Stimulated activated CD8-positive, alpha-beta memory T cell treated with anti-CD3 and anti-CD28 coated beads, Interleukin-4, amount 100 ng/mL, for 4 hours (primary cell): ENCODE measurements at places on chromosomes 1 and 21.

- DNase-seq = no peak
These were observed 129.5 kb downstream of the PIGK start for GRCh38 chr1:77089756-77090155.

GRCh38 chr1:224736619-224737352 is 120.7 kb downstream of the CNIH3 start:
- DNase-seq = no peak

GRCh38 chr1:89070509-89070908 is 5.5 kb upstream of the GBP1 start:
- no peak for DNase-seq

DNA sequence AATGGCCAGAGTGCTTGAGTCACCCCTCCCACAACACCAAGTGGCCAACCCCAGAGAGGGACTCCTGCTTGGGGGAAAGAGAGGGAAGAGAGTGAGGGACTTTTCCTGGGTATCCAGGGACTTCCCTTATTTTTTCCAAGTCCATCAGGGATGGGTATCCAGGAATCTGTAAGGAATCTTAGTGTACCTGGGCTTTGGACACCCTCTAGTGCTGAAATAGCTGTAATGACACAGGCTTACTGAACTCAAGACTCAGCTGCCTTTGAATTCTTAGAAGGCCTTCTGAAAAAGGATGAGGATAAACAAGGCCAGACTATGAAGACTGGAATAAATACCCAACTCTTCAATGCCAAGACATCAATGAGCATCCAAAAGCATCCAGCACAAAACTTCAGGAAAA is 12.0 kb downstream of the TSHB start:
- no peak for DNase-seq

DNA sequence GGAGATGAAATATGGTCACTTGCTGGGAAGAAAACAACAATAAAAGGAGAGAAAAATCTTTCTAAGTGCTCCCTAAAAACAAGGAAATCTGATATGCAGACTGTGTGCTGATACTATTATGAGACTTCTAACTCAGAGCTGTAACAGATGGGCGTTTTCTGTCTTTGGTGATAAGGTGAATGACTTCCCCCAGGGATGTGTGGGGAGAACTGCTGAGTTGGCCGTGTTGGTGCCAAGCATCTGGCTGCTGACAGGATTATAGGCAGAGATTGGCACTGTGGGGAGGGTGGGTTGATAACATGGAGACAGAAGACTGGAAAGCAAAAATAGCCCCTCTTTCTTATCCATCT is 438.5 kb upstream of the PLXNA2 start:
- no peak for DNase-seq

DNA sequence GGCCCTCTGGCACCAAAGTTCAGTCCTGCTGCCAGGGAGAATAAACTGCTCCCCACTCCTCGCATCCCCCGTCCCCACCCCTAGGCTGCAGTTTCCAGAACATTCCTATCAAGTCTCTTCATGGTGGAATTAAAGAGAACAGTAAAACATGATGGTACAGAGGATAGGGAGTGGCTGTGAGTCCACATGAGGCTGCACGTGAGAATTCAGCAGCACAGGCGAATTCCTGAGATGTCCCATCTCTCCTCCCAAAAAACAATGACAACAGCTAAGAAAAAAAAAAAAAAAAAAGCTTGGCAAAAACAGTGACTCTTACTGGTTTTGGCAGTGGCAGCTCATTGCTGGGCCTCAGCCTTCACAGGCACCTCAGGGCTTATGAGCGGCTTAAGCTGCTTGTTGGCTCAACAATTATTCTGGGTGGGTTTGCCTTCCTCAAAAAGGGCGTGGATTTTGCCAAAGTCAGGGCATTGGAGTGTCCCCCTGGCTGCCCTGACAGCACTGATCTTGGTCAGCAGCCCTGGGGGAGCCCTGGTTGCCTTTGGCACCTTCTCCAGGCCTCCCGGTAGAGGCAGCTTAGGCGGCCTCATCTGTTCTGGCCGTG is 5.7 kb upstream of the IFFO2 start:
- no peak for DNase-seq

- DNase-seq = no peak
These were observed 469.5 kb downstream of the MATN1 start for GRCh38 chr1:30253807-30254440.

DNA sequence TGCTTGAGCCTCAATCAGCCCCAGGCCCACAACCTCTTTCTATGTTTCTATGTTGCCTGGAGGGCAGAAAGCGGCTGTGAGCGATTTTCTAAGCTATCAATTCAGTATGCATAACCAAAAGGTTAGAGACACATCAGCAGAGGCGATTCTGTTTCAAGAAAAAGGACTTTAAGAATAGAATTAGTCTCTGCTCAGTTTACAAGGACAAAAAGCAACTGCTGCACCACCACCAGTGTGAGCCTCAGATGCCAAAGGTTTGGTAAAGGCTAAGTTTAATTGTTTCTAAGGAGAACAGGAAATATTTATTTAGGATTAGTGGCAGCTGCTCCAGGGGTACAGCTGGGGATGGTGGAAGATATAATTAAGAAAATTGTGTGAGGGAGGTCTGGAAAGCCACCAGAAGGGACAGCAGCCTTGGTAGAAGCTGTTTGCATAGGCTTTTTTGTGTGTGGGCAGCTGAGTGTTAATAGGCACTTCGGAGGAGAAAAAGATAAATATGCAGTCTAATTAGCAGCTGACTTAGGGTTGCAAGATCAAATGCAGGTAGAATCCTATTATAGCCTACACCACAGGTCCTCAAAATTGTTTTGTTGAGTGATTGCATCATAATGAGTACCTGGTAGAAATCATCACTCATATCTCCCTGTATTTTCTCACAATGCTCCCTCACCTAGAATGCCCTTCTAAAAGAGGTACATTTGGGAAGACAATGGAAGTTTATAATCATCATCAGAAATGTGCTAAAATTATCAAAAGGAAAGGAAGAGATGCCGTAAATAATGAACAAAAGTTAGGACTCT is 35.8 kb downstream of the ZC3H11B start:
- DNase-seq = no peak

DNA sequence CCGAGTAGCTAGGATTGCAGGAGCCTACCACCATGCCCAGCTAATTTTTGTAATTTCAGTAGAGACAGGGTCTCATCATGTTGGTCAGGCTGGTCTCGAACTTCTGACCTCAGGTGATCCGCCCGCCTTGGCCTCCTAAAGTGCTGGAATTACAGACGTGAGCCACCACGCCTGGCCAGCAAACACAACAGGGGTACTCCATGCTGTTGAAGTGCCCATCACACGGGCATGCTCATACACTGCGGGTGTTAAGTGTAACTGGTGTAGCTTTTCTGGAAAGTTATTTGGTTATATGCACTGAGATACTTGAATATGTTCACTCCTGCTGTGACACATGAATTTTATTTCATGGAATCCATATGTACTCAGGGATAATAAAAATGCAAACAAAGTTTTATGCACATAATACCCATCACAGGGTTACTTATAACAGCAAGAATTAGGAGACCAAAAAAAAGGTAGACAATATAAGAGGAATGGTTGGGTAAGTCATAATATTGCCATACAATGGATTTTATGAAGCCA is 9.2 kb downstream of the SRSF4 start:
- DNase-seq = no peak

- no peak for DNase-seq
These were observed 480.4 kb upstream of the ZRANB2 start for GRCh38 chr1:71561206-71561605.

DNA sequence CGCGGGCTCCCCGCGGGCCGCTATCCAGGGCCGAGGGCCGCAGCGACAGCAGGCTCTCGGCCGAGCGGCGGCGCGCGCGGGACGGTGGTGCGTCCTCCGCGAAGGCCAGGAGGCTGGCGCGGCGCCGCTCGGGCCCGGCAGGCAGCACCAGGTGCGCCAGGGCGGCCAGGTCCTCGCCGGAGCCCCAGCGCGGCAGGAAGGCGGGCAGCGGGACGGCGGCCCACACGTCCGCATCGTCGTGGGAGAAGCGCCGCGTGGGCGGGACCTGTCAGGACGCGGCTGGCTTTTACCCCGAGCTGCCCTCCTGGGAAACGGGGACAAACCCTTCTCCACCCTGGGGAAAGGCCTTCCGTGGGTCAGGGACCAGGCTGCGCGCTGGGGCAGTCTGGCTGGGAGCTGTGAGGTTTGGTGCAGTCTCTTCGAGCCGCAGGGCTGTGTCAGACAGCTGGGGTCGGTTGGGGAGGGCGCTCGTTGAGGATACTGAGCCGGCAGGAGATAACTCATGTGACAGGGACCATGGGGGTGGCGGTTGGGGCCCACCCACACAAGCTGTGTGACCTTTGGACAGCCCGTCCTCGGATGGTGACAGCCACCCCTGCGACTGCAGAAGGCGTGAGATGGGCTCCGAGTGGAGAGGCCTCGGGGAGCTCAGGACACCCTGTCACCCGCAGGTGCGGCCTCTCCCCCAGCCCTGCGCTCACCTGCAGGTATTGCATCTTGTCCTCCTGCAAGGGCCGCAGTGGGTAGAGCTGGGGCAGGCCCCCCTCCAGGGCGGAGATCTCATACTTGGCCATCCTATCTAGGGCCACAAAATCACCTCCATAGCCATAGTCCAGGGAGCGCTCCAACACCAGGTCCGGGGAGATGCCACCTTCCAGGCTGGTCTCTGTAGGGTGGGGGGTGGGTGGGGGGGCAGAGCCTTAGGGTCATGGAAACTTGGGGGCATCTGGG is 6.0 kb downstream of the HES3 start:
- DNase-seq = no peak

DNA sequence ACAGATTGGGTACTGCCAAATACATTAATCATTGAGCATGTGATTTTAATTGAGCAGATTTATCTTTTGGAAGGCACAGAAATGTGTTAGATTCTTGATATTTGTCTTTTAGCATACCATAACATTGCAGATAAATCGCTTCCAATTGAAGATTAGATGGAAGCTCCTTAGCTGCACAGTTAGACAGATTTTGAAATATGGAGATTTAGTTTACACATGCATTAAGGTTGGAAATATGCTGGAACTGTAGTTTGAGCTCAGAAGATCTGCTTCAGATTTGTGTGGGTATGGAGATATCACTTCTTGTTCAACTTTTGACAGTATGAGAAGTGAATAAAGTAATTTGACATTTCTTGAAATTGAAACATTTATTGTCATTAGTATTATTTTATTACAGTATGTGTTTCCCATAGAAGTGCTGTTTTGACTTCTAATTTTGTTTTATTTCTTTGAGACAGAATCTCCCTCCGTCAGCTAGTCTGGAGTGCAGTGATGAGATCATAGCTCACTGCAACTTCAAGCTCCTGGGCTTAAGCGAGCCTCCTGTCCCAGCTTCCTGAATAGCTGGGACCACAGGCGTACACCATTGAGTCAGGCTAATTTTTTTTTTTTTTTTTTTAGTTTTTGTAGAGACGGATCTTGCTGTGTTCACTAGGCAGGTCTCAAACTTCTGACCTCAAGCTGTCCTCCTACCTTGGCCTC is 29.1 kb downstream of the THRAP3 start:
- DNase-seq = no peak

DNA sequence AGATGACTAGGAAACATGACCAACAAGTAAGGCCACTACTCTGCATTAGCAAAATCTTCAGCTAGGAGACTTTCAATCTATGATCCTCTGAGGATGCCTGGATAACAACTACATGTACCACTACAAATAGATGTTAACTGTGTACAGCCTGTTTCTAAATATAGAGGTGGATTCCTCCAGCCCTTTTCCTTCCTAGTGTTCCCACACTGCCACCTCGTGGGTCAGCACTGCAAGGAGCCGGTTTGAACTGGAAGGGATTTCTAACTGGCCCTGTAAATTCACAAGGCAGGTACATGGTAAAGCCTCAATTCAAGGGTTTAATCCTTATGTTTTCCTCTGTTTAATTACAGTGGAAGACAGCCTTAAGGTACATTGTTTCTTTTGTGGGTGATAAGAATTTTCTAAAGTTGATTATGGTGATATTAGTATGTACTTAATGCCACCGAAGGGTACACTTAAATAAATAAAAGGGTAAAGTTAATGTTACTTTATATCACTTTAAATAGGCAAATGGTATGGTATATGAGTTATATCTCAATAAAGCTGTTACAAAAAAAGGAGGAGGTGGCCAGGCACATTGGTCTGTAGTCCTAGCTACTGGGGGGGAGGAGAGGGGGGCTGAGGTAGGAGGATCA is 14.4 kb downstream of the SMYD3 start:
- no peak for DNase-seq

DNA sequence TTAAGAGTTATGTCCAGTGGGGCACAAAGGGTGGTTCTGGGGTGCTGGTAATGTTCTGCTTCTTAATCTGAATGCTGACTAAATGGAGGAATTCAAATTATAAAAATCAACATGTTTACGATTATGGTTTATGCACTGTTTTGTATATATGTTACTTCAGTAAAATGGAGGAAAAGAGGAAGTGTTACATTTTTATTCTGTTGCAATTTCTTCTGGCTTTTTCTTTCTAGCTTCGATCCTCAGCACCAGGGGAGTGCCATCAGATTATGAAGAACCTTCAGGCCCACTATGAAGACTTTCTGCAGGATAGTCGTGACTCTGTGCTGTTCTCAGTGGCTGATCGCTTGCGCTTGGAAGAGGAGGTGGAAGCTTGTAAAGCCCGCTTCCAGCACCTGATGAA is 105.5 kb downstream of the MACF1 start:
- no peak for DNase-seq

- DNase-seq = no peak
These were observed 110.5 kb downstream of the HHAT start for GRCh38 chr1:210438928-210439841.

DNA sequence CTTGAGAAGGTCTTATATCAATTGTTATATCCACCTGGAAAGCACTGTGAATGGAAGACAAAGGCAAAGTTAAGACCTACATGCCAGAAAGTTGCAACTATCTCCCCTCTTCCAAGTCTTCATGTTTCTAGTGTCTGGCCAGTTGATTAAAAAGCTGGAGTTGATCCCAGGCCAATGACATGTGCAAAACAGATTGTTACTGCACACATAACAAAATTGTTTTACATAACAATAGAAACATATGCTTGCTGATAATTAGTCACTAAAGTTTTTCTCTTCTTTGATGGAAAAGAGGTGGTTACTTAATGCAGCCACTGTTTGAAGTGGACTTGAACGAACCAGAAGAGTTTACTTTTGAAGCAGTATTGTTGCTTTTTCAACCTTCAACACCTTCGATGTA is 158.2 kb downstream of the TGFBR3 start:
- DNase-seq = no peak

GRCh38 chr1:161497961-161498360 is 7.3 kb upstream of the FCGR2A start:
- no peak for DNase-seq

GRCh38 chr1:28871631-28872401 is 42.6 kb upstream of the EPB41 start:
- no peak for DNase-seq

GRCh38 chr1:222331765-222332164 is 216.1 kb downstream of the HHIPL2 start:
- no peak for DNase-seq
